ENCODE measurements at places on chromosomes 3 and 15. TPM values are rescaled to one million over a fixed set of nuclear protein-coding genes. Genes with fewer than 3 reads are reported as not detected.
A peak's percentile ranks its signal among the peaks of the same experiment; 100 is the strongest.

- DNase-seq, result no peak
Observed at GRCh38 chr15:73884159-73884558, 10.8 kb downstream of the TBC1D21 start.

DNA sequence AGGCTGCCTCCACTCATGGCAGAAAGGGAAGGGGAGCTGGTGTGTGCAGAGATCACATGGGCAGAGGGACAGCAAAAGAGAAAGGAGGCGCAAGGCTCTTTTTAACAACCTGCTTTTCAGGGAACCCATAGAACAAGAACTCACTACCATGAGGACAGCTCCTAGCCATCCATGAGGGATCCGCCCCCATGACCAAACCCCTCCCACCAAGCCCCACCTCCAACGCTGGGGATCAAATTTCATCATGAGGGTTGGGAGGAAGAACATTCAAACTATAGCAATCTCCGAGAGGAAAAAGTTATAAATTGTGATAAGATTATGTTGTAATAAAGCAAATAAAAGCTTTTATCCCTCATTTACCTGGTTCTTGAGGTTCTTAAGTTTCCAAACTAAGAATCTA lies 84.7 kb upstream of the LMCD1 start:
- peak; percentile 3 for DNase-seq

DNA sequence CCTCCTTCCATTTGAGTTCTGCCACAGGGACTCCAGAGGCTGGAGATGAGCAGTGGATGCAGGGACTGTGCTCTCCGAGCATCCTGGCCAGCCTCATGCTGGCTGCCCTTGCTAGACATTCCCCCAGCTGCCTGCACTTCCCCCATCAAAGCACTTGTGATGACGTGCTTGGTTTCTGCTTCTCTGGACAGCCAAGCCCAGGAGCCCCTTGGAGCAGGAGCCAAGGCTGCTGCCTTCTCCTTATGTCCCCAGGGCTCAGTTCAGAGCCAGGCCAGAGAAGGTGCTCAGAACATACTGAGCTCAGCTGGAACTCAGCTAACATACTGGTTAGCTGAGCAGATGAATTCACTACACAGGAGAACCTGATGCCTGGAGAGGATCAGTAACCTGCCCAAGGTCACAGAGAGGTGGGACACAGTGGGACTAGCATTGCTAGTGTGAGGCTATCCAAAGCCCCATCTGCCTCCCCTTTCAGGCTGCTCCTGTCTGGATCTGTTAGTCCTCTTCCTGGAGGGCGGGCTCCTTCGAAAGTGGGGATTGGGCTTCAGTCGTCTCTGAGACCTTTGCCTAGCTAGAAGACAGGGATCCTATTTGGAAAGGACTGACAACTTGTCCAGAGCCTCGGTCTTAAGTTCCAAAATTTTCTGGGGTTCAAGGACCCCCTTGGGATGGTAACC lies 4.3 kb downstream of the PCBP4 start:
- DNase-seq, result no peak

The STT3B gene
- 100 TPM for total RNA-seq

DNA sequence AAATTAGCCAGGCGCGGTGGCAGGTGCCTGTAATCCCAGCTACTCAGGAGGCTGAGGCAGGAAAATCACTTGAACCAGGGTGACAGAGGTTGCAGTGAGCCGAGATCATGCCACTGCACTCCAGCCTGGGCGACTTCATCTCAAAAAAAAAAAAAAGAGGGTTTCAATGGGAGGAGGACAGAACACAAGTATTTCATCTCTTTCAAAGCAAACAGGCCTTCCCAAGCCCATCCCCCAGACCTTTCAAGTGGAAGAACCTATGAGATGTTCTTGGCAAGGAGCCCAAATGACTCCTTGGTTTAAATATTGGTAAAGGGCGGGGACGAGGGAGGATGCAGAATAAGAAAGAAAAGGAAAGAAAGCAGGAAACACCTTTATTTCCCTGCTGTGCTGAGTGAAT lies 62.2 kb upstream of the MCF2L2 start:
- no peak for DNase-seq

DNA sequence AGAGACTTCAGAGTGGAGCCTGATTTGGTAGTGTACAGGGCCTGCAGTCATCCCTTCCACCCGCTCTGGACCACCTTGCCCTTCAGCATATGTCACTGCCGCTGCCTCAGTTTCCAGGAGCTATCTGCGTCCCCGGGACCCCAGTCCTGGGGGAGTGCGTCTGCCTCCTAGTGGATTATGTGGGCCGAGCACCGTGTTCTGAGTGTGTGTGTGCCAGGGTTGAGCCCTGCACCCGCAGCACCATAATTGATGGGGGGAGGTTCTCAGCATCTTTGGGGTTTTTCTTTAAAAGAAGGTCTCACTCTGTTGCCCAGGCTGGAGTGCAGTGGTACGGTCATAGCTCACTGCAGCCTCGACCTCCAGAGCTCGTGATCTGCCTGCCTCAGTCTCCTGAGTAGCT lies 33.6 kb downstream of the CD276 start:
- no peak for DNase-seq

The CTXN2 gene
- not detected for total RNA-seq

DNA sequence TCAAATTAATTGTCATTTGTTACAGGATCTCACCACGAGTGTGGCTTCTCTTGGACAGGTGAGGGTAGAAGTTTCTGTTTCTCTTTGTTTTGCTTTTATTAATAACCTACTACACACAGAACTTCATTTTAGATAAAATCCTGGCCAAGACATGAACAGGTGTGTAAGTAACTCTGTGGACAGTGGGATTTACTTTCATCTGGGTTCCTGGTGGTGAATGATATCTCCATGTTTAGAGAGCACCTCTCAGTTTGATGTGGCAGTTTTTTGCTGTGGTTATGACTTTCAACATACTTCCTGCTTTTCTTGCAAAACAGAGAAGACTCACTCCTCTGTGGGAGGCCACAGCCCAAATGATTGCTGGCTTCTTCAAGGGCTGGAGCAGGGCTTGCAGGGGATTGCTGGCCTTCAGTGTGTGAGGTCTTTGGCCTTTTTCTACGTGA lies 71.1 kb upstream of the XCR1 start:
- peak; percentile 78 for DNase-seq

- no peak for DNase-seq
Observed at GRCh38 chr15:69476704-69477473, 24.3 kb downstream of the RPLP1 start.

The ROPN1B gene
- not detected for total RNA-seq

- DNase-seq, result no peak
Observed at GRCh38 chr15:29059871-29060640, 174.3 kb downstream of the APBA2 start.

DNA sequence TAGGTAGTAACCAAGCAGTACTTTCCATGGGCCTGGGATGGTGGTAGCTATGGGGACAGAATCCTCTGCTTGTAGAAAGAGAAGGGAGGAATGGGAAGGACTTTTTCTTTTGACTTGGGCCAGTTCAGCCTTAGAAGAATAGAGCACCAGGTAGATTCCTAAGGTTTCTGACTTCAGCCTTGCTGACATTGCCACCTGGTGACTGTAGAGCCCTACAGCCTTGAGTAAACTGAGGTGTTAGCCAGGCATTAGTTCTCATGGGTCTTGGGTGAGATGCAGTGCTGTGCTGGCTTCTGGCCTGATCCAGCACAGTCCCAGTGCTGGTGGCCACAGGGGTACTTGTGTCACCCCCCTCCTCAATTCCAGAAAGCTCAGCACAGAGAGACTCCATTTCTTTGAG lies 171.1 kb downstream of the ZBBX start:
- no peak for DNase-seq

GRCh38 chr3:80705290-80705689 lies 937.5 kb upstream of the ROBO1 start:
- no peak for DNase-seq

The CCR9 gene
- total RNA-seq, result not detected

GRCh38 chr15:66253418-66254088 lies at the start of gene MEGF11:
MEGF11 (minus strand) TSS chr15:66253750; CDS start chr15:66128403, 125,347 bp downstream.
- DNase-seq, result no peak

Data from activated T-cell treated with anti-CD3 and anti-CD28 coated beads, Interleukin-2, amount 50 U/mL, for 72 hours (primary cell).